ENCODE measurements at places on chromosomes 6 and 20. TPM values are rescaled to one million over a fixed set of nuclear protein-coding genes. Genes with fewer than 3 reads are reported as not detected.

- H3K4me1 ChIP-seq = peaks cover 15% of the 10 kb centered on the region
- DNase-seq = no peak
- H3K27me3 ChIP-seq = peaks cover 25% of the 10 kb centered on the region
- H3K4me3 ChIP-seq = no peak overlapping the region
- H3K36me3 ChIP-seq = no peaks in the 10 kb centered on the region
Observed at GRCh38 chr6:168607272-168608112, 166.5 kb downstream of the SMOC2 start.

APCDD1L gene
- total RNA-seq = 0.86 TPM

GRCh38 chr6:111503660-111504059 lies 20.6 kb upstream of the REV3L start:
- H3K27ac ChIP-seq = peak overlapping the region; percentile 54
- H3K4me3 ChIP-seq = no peak overlapping the region
- peaks cover 5% of the 10 kb centered on the region for H3K36me3 ChIP-seq
- H3K4me1 ChIP-seq = peaks cover 5% of the 10 kb centered on the region
- no peak for DNase-seq

DNA sequence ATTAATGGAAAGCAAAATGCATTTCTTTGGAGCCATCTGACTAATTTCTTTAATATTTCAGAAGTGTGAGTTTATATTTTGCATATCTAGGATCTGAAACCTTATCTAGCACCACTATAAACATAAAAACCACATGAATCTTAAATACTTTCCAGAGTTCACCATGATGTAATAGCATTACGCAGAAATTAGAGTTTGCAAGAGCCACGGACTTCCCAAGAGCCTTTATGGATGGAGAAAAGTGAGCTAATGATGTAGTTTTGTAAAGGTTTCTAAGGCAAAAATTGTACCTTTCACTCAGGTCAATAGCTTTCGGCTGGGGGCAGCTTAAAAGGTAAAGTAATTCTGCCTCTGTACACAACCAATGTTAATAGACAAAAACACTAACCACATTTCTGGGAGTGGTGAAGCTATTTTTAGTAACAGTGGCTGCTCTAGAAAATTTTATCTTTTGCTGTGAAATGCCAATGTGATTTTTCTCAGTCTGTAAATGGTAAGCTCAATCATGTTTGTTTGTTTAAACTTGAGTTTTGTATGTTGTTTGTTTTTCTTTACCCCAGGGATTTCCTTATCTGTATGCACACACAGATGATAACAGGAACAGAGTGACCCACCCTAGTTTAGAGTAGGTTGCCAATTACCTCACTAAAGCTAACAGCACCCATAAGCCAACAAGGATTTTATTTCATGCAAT lies 80.5 kb downstream of the FILIP1 start:
- no peak for DNase-seq
- H3K4me1 ChIP-seq = peaks cover 3% of the 10 kb centered on the region
- H3K27me3 ChIP-seq = no peaks in the 10 kb centered on the region
- no peak overlapping the region for H3K27ac ChIP-seq

GRCh38 chr6:28638787-28639430 lies 113.2 kb downstream of the GPX5 start:
- H3K27me3 ChIP-seq = no peaks in the 10 kb centered on the region
- no peak for DNase-seq
- peaks cover under 1% of the 10 kb centered on the region for H3K4me1 ChIP-seq
- H3K27ac ChIP-seq = no peak overlapping the region
- H3K4me3 ChIP-seq = no peak overlapping the region

- H3K4me3 ChIP-seq = no peak overlapping the region
- H3K4me1 ChIP-seq = peaks cover 11% of the 10 kb centered on the region
- H3K36me3 ChIP-seq = no peaks in the 10 kb centered on the region
- no peak for DNase-seq
- H3K27me3 ChIP-seq = no peaks in the 10 kb centered on the region
Observed at GRCh38 chr6:127920804-127921203, 19.9 kb upstream of the THEMIS start.

- H3K4me1 ChIP-seq = no peaks in the 10 kb centered on the region
- H3K27me3 ChIP-seq = no peaks in the 10 kb centered on the region
- H3K36me3 ChIP-seq = no peaks in the 10 kb centered on the region
- no peak for DNase-seq
- H3K4me3 ChIP-seq = no peak overlapping the region
Observed at GRCh38 chr6:22755605-22756004, 186.2 kb downstream of the HDGFL1 start.

GRCh38 chr6:125534430-125535263 lies 214.8 kb upstream of the HEY2 start:
- DNase-seq = no peak
- no peaks in the 10 kb centered on the region for H3K4me1 ChIP-seq
- no peak overlapping the region for H3K4me3 ChIP-seq
- H3K27ac ChIP-seq = no peak overlapping the region
- peaks cover 98% of the 10 kb centered on the region for H3K27me3 ChIP-seq

GRCh38 chr20:37969949-37970855 lies 63.1 kb downstream of the TTI1 start:
- DNase-seq = peak; percentile 62
- H3K27ac ChIP-seq = peak overlapping the region; percentile 60
- H3K27me3 ChIP-seq = no peaks in the 10 kb centered on the region
- no peaks in the 10 kb centered on the region for H3K36me3 ChIP-seq

DNA sequence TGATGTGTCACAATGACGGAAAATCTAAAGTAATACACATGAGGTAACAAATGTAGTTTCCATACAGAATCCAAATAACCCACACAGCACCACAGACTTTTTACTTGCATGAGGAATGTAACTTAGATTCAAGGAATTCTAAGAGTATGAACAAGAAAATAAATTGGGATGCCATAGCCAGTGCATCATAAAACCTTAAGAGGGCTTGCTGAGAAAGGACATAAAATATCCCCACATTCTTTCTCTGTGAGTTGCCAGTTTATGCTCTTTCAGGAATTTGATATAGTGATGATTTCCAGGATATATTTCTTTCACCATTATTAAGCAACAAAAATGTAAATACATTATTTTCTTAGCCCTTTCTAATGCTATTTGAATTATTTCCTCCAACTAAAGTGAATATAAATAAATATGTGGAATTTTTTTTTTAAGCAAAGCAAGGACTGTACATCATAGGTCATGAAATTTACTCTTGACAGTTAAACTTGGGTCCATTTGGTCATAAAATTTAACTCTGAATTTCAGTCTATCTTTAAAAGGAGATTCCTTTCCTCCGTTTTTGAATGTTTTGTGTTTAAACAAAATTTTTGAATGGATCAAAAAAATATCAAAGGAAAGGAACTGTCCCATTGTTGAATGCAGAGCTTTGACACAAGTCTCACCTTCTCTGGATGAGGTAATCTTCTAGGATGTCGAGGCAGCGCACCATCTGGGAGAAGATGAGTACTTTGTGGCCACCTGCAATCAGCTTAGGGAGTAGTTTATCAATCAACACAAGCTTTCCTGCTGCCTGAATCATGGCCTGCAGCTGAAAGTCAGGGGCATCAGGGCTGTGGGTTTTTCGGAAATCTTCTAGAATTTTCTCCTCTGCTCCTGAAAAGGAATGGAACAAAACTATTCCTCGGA lies 116.3 kb upstream of the EMILIN3 start:
- no peak overlapping the region for H3K27ac ChIP-seq
- peaks cover 62% of the 10 kb centered on the region for H3K36me3 ChIP-seq
- no peak overlapping the region for H3K4me3 ChIP-seq
- H3K27me3 ChIP-seq = no peaks in the 10 kb centered on the region
- no peaks in the 10 kb centered on the region for H3K4me1 ChIP-seq

DNA sequence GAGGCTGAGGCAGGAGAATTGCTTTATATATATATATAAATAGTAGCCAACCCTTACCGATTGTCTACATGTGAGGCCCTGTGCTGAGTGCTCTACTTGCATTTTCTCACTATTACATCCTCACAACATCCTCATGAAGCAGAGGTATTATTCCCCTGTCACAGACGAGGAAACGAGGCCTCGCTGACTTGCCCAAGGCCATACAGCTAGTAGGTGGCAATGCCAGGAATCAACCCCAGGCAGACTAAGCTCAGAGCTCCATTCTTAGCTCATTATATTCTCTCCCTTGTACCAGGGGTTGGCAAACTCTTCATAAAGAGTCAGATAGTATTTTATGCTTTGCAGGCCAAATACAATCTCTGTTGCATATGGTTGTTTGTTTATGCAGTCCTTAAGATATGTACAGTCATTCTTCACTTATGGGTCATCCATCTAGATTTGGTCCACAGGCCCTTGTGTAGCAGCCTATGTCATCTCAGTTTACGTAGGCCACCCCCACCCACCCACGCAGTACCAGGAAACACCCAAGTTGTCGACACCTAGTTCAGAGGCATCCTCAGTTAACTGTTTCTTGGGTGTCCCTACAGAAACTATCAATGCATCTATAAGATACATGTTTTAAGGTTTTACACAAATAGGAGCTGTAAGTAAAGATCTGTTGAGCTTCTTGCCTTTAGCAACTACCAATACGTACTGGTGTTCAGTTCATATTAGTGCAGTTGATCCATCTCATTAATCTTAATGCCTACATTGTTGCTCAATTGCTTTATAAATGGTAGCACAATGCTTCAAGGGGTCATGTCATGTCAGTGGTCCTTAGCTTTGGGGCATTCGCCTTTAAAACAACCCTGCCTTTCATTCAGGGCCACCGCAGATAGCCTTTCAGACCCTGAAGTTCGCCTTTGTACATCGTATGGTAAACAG lies 3.0 kb downstream of the CASS4 start:
- peaks cover 38% of the 10 kb centered on the region for H3K36me3 ChIP-seq
- no peak for DNase-seq
- no peak overlapping the region for H3K27ac ChIP-seq
- H3K4me3 ChIP-seq = no peak overlapping the region
- H3K4me1 ChIP-seq = no peaks in the 10 kb centered on the region
- H3K27me3 ChIP-seq = no peaks in the 10 kb centered on the region

DNA sequence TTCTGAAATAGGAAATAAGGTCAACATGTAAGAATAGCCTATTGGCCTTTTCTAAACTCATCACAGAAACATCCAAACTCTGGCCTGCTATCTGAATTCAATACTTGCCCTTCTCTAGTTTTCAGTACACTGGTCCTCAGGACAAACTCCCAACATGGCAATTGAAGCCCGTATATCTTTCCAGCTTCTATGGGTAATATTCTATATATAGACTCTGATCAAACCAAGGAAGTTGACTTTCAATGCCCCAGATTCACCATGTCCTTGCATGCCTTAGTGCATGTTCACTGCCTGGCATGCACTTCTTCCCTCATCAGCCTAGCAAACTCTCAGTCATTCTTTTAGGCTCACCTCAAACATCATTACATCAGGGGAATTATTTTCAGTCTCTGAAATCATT lies 73.2 kb downstream of the RSPO3 start:
- no peak for DNase-seq
- peaks cover 27% of the 10 kb centered on the region for H3K27me3 ChIP-seq
- H3K36me3 ChIP-seq = no peaks in the 10 kb centered on the region
- no peak overlapping the region for H3K27ac ChIP-seq
- no peak overlapping the region for H3K4me3 ChIP-seq

DNA sequence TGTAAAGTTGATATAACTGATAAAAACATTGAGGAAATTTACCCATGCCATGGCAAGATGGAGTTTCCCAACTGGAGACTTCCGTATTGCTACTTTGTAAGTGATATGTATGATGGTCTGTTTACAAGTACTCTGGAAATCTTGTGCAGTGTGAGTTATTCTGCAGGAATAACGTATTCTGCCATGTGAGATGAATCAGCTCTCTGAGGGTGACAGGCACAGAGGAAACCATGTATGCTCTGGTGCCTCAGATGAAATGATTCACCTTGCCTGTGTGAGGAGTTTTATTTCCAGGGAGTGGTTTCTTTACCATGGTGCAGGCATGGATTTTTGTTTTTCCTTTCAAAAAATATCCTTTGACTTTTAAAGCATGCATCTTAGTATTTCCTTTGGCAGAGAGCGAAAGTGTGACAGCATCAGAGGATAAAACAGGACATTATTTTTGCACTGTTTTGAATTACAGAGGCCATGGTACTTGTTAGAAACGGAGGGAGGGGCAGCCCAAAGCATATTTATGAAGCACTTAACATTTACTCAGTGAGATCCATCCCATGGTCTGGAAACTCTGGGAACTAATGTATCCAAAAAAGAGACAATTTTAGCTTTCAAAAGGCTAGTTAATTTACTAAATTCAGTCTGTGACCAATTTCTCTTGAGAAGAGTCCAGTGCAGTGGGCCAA lies 36.0 kb upstream of the MTRF1L start:
- peaks cover 7% of the 10 kb centered on the region for H3K36me3 ChIP-seq
- H3K27ac ChIP-seq = no peak overlapping the region
- no peak overlapping the region for H3K4me3 ChIP-seq
- DNase-seq = no peak
- peaks cover 9% of the 10 kb centered on the region for H3K4me1 ChIP-seq

Data from MCF 10A (cell line).